ENCODE measurements at places on chromosomes 2 and 18.

GRCh38 chr2:239558661-239559060 is 157.8 kb upstream of the HDAC4 start:
- DNase-seq = no peak

DNA sequence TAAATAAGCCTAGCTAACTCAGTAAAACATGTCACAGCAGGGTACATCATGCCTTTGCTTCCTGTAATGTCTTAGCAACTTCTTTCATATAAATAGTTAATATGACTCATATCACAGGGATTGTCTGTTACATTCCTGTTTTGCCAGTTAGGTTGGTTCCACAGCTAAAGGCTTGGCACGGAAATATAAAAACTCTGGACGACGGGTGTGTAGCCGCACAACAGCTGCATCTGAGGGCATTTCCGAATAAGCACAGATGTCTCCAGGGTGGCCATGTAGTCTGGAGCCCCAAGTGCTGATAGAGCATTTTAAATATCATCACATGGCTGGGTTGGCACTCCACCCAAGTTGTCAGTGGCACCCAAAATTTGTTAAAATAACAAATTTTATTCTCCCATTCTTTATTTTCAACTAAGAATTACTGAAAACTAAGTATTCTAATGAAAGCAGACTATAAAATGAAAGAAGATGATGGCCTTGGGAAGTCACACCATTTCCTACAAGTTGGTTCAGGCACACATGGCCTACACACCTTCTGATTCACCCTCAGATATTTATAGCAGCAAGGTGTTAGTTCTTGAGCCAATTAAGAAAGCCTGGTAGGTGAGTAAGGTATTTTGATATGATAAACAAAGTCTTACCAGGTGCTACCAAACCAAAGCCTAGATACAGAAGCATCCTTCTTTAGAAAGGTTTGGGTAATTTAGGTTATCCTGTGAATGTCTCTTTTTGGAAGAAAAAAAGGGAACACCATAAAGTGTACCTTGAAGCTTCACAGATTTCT is 61.8 kb upstream of the STK17B start:
- DNase-seq = no peak

DNA sequence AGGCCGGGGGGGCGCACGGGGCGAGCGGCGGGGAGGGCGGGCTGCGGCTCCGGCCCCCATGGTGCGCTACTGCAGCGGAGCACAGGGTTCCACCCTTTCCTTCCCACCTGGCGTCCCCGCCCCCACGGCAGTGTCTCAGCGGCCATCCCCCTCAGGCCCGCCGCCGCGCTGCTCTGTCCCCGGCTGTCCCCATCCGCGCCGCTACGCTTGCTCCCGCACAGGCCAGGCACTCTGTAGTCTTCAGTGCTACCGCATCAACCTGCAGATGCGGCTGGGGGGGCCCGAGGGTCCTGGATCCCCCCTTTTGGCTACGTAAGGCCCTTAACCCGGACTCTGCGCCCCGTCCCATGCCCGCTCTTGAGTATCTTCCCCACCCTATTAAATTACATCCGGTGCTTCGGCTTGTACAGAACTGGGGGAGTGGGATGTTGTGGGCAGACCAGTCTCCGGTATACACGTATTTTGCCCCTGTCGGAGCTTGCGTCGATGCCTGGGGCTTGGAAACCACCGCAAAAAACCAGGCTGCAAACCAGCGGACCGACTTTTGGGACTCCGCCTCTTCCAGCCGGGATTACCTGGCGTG is 598 bp upstream of the WBP1 start:
- DNase-seq = peak; percentile 71

- no peak for DNase-seq
Observed at GRCh38 chr2:231934441-231935206, 8.4 kb upstream of the NPPC start.

- no peak for DNase-seq
Observed at GRCh38 chr2:157839162-157839801, 36.8 kb downstream of the ACVR1 start.

DNA sequence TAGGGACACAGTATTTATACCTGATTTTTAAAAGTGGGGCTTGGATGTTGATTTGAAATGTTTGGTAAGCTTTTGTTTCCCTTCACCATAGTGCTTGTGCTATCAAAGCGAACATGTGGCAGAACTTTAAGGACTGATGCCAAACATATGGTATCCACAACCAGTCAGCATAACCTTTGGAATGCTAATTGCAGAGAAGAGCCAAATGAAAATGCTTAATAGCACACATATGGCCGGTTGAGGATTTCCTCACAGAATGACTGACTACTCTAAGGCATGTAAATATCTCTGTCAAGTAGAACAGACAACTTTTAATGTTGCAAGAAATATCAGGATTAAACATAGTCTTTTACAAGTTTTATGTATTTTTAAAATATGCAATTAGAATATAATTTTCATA is 120.9 kb upstream of the COL3A1 start:
- DNase-seq = no peak

- DNase-seq = no peak
Observed at GRCh38 chr2:218145124-218145523, 19.3 kb downstream of the CXCR2 start.

GRCh38 chr2:174166261-174166660 is 82.1 kb downstream of the OLA1 start:
- no peak for DNase-seq

DNA sequence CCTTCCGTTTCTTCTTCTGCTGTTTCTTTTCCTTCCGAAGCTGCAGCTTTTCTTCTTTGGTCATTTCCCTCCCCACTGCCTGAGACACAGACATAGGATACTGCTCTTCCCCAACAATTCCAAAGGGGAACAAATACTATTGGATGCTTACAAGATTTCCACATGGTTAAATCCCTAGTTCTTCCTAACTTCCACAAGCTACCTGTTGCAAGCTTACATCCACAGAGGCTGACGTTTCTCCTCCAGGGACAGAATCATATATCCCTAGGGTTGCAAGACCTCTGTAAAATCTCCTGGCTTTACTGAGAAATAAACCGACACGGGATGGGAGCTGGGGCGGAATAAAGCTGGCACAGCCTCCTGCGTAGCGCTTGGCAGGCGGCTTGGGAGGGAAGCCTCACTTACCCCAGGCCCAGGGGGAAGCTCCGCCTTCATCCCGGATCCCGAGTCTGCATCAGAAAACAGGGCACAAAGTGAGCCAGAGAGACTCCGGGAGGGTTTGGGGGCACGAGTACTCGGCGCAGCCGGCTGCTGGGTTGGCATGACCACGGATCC is 590 bp downstream of the EIF2B4 start:
- no peak for DNase-seq

DNA sequence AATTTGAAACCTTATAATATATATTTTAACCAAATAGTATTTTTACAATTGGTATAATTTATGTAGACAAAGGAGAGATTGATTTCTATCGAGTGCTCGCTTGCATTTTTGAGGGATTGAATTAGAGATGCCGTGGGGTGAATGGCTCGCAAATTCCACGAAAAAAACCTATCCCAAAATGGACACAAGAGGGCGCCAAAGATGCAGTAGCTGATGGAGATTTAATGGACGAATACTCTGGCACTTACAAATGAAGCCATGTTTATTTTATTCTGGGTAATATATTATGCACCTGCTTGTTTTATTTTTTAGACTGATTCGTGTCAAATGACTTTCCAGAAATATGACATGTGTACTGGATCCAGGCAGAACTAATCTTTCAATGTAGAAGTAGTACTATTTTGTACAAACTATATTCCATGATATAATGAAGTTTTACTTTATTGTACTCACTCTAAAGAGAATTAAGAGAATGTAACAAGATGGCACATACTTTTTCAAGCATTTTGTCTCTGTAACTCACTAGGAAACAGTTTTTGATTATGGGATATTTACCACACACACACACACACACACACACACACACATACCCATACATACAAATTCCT is 505.4 kb downstream of the PLCL1 start:
- peak; percentile 25 for DNase-seq

GRCh38 chr2:236026841-236027240 is 141.3 kb downstream of the GBX2 start:
- DNase-seq = no peak

Data from stimulated activated CD8-positive, alpha-beta memory T cell treated with anti-CD3 and anti-CD28 coated beads, Interleukin-7, amount 100 ng/mL, for 48 hours (primary cell).